ENCODE measurements at places on chromosomes 6 and 20.

GRCh38 chr20:3283222-3283820 is 44.3 kb upstream of the SLC4A11 start:
- no peak for DNase-seq

GRCh38 chr20:51461306-51461705 is 81.2 kb downstream of the NFATC2 start:
- no peak for DNase-seq

DNA sequence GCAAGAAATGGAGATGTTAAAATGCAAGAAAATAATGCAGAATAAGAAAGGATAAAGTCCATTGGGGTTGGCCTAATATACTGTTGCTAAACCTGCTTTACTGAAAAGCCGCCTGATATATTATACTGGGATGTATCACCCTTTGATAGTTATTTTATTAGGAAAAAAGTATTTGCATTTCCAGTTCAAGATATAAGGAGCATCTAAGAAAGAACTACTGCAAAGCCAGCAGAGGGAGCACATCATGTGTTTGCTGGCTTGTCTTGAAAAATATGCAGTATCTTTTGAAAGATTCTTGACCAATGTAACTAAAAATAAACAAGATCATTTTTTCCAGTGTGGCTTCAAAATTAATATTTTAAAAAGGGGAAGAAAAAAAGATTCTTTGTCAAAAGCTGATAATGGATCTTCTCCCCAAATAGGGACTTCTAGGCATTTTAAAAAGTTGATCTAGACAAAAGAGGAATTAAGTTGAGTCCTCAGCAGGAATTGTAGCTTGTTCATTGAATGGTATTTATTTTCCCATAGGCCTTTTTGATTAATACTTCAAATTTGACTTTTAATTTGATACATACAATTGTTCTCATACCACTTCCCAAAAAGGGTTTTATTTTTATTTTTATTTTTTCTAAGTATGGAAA is 214.9 kb downstream of the ZFAND3 start:
- DNase-seq: peak; percentile 67

DNA sequence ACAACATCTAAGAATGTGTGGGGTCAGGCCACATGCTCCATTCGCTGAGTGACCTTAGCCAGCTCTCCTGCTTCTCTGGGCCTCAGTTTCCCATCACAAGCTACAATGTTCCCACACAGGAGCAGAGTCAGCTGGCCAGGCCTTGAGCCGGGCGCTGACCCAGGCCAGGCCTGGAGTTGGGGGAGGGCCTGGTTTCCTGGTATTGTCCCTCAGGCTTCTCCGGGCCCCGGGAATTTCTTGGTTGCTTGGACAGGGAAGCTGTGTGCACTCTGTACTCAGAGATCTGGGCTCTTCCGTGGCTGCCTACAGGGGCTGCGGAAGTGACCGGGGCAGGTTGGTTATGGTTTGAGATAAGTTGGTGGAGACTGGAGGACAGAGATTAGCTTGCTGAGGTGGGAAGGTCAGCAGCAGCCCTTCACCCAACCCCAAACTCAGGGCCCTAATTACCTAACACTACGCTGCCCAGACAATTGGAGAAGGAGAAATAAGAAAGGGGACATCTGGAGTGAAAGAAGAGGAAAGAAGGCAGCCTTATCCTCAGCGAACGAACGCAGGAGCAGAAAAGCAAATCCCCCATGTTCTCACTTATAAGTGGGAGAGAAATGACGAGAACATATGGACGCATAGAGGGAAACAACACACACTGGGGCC is 6.2 kb downstream of the TGM2 start:
- DNase-seq: no peak

GRCh38 chr6:30683980-30684338 is 2.5 kb downstream of the PPP1R18 start:
- no peak for DNase-seq

DNA sequence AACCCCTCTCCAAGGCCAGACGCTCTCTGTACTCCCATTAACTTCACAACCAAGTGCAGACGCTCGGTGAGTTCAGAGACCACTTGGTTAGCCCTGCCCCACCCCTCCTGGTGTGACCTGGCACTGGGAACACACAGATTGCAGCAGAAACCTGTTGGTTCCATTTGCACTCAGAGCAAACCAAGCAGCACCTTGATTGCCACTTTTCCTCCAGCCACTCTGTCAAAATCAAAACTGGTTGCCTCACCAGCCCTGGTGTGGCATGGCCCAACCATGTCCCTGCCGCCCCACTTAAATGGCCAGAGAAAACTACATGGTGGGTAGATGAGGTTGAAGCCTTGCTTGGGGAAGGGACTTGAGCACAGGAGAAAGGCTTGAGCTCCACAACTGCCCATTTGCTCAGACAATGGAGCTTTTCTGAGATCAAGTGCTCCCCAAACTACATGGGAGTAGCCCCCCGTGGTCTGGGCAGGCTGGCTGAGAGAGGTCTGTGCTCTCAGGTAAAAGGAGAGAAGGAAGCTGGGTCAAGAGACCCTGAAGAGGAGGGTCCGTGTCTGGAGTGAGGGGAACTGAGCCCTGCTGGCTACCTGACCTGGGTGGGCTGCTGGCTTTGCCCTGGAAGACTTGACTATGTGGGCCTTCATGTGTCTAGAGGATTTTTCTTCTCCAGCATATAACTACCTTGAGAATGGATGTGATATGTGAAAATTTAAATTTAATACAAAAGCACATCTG is 43.4 kb downstream of the PLCG1 start:
- no peak for DNase-seq

GRCh38 chr20:63166193-63167020 is 49.5 kb downstream of the YTHDF1 start:
- no peak for DNase-seq

DNA sequence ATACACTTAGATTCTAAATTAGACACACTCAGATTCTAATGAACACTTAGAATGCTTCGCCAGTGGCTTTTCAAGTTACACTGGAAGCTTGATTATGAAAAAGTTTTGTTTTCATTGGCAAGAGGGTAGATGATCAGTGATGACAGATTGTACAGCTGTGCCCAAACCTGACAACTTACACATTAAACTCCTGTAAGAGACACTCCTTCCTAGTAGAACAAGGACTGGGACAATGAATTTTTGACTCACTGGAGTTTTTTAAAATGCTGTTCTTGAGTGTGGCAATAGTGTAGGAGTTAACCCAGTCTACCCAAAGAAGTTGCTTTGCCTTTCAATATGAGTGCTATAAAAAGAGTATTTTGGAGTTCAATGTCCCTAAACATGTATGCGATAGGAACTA is 140.8 kb downstream of the SLC16A10 start:
- no peak for DNase-seq

- no peak for DNase-seq
Observed at GRCh38 chr6:88914180-88914579, 49.2 kb downstream of the RNGTT start.

- DNase-seq: no peak
Observed at GRCh38 chr6:70667256-70667710, 400 bp upstream of the SMAP1 start.

DNA sequence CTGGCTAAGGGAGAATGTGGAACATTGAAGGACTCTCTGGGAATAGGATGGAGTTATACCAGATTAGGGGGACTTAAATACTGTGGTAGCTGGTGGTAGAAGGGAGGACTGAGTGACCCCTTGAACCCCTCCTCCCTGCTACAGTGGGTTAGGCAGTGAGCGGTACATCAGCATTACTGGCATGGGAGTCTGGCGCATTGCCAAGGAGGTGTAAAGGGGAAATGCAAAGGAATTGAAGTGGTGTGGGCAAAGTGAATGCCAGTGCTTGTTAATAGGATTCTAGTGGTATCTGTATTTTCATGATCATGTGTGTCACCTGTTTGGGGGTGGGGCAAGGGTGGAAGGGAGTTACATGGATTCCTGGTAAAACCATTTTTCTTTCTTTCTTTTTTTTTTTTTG is 60.1 kb downstream of the GFRA4 start:
- no peak for DNase-seq

- no peak for DNase-seq
Observed at GRCh38 chr6:63290492-63291058, 29.2 kb downstream of the LGSN start.

DNA sequence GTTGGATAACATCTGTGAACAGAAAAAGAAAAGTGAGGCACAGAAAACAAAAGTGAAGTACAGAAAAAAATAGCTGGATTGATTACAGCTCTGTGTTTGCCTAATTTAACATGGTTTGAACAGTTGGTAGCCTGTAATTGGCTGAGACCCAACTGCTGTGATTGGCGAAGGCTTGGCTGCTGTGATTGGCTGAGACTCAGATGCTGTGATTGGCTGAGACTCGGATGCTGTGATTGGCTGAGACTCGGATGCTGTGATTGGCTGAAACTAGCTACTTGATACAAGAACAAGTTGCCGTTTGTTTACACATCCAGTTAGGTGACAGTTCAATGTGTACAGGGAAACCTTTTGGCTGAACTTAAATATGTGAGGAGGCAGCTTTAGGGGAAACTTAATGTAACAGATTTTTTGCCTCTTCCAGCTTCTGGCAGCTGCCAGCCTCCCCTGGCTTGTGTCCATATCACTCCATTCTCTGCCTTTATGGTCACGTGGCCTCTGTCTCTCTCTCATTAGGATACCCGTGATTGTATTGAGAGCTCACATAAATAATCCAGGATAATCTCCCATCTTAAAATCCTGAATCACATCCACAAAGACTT is 223.4 kb upstream of the FOXA2 start:
- no peak for DNase-seq

DNA sequence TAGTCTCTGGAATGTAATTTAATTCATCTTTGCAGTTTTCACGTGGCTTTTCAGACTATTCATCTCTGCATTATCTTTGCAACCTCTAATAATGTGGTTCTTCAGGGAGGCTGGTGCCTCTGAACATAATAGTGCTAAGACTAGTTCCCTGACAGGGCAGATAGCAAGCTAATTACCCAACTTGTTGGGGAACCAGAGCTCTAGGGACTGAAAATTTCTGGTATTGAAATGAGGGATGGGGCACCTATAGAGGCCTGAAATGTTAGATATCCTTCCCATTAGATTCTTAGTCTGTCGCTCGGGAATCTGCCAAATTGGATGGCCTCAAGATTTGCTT is 693.6 kb upstream of the MAP3K7 start:
- no peak for DNase-seq

DNA sequence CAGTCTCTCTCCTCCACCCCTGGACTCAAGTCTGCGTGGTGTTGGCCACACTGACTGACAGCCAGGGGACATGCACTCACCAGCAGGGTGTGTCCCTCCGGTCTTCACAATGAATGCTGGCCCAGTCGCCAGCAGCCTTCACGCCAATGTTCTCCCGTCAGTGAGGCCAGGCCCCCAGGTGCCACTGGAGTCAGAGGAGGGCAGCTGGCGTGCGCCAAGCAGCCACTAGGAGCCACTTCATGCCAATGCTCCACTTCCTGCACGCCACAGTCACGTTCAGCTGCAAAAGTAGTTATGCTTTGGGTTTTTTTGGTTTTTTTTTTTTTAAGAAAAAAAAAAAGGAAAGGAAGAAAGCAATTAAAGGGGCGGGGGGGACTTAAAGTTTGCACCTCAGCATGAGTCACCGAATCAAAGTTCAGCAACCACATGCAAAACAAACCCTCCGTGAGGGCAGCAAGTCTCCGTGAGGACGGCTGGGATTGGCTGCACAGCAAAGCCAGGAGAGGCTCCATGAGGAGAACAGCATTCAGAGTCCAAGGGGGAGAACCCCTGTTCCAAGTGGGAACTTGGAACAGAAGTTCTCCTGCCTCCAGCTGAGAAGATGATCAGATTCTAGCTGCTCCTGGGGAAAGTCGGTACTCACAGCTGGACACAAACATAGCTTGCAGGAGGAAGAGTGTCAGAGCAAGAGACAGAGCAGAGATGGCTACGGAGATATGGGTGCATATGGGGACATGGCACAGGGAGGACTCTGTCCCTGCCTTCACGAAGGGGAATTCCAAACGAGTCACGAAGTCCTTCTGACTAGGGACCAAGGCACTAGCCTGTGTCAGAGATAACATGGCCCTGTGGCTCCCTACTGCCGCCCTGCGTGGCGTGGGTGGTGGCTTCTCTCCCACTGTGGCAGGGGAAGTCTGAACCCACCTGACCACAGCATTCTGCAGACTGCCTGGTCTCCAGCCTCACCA is at the start of gene ZC3H12D:
TSS of gene ZC3H12D (minus strand) at position 282 of the 968 bp plus-strand sequence. CDS start 10,471 bp downstream, outside the sequence.
- DNase-seq: peak; percentile 31

DNA sequence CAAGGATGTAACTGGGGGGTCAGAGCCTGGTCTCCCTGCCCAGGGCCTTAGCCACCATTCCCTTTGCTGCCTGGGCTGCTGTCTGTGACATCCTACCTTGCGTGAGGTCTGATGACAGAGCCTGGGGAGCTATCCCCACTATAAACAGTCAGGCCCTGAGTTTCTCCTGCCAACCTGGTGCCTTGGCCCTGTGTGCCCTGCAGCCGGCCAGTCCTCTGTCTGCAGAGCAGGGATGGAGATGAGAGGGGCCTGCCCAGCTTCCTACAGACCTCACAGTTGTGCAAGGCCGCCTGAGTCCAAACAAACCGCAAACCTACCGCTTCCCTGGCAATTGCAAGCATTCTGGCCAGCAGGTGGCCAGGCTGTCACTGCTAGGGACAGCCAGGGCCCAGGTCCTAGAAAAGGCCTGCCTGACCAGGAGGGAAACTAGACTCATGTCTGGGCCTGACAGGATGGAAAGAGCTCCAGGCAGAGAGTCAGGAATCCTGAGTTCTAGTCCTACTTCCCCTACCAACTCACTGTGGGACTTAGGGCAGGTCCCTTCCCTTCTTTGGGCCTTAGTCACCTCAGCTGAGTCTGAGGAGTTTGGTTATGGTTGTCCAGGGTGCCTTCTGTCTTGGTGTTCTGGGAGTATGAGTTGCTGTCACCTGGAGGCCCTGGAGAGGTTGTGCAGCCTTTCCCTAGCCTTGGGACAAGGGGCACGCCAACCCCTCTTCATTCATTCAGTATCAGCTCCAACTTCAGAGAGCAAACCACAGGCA is 86.2 kb downstream of the VEGFA start:
- no peak for DNase-seq

DNA sequence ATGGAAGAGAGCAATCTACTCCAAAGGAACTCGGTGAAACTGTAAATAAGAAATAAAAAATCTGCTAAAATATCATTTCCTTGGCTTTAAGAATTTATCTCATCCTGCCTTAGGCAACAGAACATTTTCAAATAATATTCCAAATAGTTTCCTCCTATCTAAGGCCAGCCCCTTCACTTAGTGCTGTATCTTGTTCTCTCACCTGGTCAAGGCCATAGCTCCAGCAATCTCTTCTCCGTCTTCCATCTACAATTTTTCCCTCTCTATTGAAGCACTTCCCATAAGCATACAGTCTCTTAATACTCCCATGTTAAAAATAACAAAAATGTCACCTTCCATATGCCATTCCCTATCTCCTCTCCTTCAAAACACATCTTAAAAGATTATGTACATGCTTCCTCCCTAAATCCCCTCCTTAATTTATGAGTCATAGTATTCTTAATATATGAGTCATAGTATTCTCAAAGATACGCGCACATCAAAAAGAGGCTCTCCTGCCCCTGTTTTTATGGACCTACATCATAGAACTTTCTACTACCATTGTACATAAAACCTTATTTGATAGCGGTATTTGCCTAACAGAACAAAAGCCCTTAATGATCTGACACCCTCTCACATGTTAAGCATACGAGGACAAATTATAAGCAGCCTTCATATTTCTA is 146.9 kb downstream of the PDE10A start:
- no peak for DNase-seq

- DNase-seq: no peak
Observed at GRCh38 chr6:4969609-4970285, 34.1 kb downstream of the RPP40 start.

- no peak for DNase-seq
Observed at GRCh38 chr6:40192516-40192915, 258.3 kb upstream of the MOCS1 start.

Data from fibroblast of the conjunctiva (primary cell).